BJ (cell line): ENCODE measurements at places on chromosomes 13 and 19.

- no peak for DNase-seq
Observed at GRCh38 chr19:6489278-6490061, 7.9 kb upstream of the DENND1C start.

- no peak for DNase-seq
Observed at GRCh38 chr19:50729894-50730293, 6.7 kb downstream of the CLEC11A start.

- no peak for DNase-seq
Observed at GRCh38 chr19:51187395-51188226, 37.3 kb upstream of the CD33 start.

DNA sequence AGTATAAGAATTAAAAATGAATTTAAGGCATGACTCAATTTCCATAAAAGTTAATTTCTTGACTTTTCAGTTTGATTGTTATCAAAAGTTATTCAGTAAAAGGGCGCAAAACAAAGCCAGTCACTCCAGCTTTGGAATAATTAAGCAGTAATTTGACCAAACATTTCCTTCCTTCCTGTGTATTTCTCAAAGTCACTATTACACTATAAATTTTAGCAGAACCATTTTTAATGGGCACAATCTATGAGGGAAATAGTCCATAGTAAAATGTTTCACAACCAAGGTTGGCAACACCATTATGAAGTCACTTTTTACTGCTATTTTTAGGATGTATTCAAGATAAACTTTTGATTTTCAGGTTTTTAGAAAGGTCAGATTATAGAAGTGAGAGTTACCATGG lies 91.0 kb downstream of the DACH1 start:
- no peak for DNase-seq

GRCh38 chr13:99690426-99691174 lies 189.3 kb downstream of the TM9SF2 start:
- no peak for DNase-seq
